Cerebellar nuclear complex (tissue), 1 donor: ENCODE measurements at places on chromosomes 5 and 9.

DNA sequence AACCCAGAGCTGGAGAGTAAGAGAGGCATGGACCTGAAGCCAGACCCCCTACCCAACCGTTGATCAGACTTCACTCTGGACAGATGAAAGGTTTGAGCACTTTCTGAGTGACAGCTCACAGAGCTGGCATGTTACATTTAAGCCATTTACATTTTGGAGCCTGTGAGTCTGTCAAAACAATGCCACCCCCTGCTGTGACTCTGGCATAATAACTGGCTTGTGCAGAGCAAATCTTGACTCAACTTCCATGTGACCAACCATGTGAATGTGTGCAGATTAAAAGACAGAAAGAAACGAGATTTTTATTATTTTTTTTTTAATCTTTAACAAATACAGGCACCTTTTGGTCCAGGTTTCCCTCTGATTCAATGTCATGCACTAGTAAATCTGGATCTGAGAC lies 48.5 kb downstream of the MFAP3 start:
- DNase-seq = no peak

- DNase-seq = no peak
Observed at GRCh38 chr5:399296-400281, 43.4 kb upstream of the EXOC3 start.

DNA sequence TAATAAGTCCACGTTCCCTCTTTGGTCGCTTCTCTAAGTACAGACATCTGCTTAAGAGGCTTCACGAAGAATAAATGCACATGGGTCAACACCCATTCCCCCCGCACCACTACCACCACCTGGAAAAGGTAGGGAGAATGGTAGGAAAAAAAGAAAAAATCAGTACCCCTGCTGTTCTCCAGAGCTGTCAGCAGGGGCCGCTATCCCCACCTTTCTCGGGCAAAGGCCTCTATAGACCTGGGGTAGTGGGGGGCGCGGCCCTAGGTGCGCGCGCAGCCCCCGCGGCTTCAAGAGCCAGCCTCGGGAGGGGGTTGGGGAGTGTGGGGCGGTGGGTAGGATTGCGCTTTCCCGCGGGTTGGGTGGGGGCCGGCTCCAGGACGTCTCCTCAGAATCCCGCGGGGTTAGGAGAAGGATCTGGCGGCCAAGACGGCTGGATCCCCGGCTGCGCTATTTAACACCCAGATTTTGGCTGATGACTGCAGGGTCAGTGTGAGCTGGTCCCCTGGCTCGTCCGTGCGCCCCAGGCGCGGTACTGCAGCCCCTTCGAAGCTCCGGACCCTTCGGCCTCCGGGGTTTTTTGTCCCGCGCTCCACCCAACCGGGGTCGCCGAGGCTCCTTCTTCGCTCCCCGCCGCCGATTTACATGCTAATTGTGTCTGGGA lies 1.6 kb upstream of the SEMA6A start:
- no peak for DNase-seq

- DNase-seq = peak; percentile 65
Observed at GRCh38 chr9:68584189-68585033, 43.7 kb upstream of the TMEM252 start.

DNA sequence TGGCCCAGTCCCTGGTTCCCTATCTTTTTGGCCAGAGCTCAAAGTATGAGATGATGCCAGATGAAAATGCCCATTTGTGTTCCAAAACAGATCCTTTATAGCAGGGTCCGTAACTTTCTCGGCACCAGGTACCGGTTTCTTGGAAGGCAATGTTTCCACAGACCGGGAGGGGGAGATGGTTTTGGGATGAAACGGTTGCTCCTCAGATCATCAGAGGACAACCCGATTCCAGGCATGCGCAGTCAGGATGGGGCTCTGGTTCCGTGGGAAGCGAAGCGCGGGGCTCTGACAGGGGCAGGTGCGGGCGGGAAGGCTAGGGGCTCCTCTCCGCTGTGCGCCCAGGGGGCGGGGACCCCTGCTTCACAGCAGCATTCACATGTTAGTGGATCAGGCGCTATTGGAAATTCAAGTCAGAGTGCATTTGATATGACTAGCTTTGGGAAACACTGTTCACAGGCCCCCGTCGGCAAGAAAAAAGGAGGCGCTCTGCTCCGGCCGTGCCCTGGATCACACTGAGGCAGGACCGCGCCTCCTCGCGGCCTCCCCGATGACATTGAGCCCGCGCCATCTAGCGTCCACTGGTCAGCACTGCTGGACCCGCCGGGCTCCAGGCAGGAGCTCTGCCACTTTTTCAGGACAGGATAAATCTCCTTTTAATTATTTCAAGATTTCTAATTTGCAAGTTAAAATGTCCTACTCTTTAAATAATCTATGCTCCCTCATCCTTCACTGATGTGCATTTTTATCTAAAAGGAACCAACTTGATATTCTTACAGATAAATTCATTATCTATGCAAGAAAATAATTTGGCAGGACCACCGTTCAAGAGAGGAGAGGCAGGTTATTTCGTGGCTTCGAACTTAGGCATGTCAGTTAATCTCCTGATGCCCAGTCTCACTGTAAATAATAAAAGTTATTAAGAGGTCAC lies 190.0 kb downstream of the FANCC start:
- DNase-seq = peak; percentile 80

DNA sequence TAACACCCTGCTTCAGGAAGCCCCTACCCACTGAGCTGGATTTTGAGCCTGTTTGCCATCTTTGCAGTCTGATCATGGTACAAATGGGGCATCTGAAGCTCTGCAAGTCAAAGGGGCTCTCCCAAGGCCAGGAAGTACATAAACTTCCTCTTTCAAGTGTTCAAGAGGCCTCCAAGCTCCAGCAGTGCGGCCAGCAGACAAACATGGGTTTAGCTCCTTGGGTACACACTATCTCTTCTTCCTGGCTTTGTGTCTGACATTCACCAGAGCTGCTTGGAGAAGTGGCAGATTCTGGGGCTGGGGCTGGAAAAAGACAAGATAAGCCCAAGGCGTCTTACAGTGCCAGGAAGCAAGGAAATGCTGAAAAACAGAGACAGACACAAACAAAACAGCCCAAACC lies 34.1 kb downstream of the LAMC3 start:
- no peak for DNase-seq

- DNase-seq = no peak
Observed at GRCh38 chr5:63963080-63963735, 963 bp upstream of the HTR1A start.
